ENCODE measurements at places on chromosomes 1 and 21.

- no peak for DNase-seq
Measured at GRCh38 chr1:235402457-235403200, 35.4 kb downstream of the TBCE start.

DNA sequence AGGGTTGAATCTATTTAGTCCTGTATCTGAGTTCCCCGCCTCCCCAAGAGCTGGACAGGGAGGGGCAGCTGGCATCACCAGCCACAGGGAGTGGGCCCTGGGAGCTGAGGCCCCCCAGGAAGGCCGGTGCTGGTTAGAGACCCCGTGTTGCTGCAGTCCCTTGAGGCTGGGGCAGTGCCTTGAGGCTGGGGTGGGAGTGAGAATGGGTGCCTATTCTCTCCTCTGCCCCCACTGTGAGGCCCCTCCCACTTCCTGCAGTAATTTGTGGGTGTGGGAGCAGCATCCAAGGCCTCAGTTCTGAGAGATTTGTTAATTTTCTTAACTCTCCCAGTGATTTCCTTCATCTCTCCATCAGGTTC is 2.5 kb upstream of the TRAPPC3 start:
- peak; percentile 53 for DNase-seq

DNA sequence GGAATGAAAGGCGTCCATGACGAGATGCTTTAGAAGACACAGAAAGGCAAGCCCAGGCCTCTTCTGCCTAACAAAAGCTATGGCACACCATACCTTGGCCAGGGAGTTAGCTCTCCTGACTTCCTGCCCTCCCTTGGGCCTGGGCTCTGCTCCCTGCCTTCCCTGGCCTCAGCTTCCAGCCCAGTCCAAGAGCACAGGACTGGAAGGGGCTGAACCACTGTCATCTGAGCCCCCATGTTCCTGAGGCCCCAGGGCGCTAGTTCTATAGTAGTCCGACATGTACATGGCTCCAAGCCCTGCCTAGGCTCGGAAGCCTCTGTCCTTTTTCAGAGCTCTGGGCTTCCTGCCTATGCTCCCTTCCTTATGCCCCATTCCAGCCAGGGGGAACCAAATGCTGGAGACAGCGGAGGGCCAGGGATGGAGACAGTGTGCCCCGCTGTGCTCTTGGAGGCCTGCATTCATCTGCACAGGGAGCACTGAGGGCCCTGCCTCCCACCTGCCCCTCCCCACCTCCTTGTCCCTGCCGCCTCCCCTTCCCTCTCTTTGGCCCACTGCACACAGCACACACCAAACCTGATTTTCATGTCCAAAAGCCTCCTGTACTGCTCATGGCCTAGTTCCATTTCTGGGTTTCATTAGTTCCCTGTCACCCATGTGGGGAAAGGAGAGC is 240.1 kb downstream of the RHOU start:
- no peak for DNase-seq

DNA sequence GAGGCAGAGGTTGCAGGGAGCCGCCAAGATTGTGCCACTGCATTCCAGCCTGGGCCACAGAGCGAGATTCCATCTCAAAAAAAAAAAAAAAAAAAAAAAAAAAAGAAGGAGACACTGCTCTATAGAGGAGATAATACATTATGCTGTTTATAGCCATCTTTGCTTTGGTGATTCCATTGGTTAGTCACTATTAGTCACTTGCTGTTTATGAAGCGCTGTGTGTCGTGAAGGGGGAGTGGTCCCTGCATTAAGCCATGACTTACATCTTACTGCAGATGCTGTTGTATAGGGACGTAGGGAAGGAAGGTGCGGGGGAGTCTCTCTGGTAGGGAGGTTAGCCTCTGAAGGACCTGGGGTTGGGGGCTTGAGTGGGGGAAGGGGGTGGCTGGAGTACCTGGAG is 48.3 kb downstream of the HUNK start:
- DNase-seq: no peak

- peak; percentile 61 for DNase-seq
Measured at GRCh38 chr1:206909161-206909882, 12.1 kb downstream of the IL24 start.

- DNase-seq: no peak
Measured at GRCh38 chr1:6272868-6273267, 12.0 kb upstream of the GPR153 start.

DNA sequence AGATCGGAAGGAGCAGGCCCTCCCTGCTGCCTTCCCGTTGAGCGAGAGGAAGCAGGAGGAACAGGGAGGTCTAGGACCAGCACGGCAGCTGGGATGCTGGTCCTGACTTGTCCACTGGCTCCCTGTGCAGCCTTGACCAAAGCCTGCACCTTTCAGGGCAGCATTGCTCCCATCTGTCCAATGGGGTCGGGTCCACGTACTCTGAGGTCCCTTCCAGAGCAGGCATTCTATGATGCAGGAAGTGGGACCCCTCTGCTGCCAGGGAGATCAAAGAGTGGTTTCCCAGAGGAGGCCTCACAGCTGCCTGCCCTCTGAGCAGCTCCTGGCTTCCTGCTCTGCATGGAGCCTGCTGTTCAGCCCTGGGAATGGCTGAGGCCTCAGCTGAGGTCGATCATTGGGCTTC is 21.7 kb upstream of the ZNF362 start:
- no peak for DNase-seq

DNA sequence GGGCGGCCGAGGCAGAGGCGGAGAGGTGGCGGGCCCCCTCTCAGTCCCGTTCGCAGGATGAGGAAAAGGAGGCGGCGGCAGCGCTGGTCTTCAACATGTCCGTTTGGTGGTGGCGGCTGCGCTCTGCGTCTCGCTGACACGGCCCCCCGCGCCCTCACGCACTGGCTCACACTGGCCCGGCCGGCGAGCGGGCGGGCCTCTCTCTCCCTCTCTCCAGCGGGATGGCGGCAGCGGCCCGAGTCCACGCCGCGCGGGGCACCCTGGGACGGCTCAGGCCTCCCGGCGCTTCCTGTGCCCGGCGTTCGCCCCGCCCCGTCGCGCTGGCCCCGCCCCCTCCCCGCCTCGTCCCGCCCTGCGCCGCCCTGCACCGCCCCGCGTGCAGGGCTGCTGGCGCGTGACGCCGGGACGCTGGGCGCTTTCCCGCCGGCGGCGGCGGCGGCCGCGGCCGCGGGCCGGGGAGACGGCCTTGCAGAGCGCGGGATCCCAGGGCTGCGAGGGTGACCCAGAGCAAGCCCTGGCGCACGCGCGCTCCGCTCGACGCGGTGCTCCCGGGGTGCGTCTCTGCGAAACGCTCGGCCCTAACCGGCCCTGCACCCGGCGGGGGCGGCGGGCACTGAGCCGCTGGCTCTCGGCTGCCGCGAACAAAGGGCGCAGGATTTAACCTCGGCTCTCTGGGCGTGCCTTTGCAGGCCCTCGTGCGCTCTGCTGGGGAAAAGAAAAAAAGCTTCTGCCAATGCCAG is at the start of gene SCAF4:
SCAF4 (minus strand) TSS at position 262 of the 740 bp plus-strand sequence. CDS start 426 bp downstream, outside the sequence.
- peak; percentile 77 for DNase-seq

GRCh38 chr1:165056914-165057313 is 299.6 kb downstream of the LMX1A start:
- DNase-seq: no peak

GRCh38 chr1:243267914-243268653 is 12.2 kb downstream of the SDCCAG8 start:
- DNase-seq: no peak

GRCh38 chr1:41765152-41765551 is 153.6 kb downstream of the HIVEP3 start:
- DNase-seq: no peak

DNA sequence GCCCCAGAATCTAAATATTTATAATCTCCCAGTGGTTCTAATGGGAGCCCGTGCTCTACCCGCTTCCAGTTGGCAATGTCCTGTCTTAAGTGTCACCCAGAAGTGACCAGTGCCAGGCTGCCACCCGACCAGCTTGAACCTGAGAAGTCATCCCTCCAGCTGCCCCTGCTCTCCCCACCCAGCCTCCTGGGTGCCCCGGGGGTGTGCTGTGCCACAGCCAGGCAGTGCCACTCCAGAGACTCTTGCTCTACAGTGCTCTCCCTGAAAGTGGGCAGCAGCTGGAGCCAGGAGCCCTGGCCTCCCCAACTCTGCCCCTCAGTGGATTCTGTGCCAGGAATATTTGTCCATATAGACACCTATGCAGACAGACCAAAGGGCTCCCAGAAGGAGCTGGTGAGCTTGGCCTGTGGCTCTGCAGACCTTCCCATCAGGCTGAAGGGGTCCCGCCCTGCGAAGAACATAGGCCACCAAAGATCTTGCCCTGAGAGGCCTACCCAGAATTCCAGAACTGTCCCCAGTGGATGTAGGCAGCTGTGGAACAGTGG is 9.0 kb upstream of the EPS8L3 start:
- DNase-seq: no peak

DNA sequence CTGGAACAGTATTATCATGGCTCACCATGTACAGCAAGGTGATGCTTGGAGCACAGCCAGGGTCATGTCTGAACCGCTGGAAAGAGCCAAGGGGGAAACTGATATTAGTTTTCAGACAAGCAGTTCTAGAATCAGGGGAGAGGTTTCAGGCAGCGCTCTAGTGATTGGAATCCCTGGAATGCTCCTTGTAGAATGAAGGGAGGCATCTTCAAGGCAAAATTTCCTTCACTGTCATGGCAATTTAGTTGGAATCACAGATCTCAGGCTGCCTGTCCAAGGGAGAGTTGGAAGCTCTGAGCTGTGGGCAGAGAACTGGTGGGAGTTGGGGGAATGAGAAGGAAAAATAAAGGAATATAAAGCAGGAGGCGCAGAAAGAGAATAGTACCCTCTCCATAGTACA is 737.1 kb downstream of the PTPRU start:
- no peak for DNase-seq

- no peak for DNase-seq
Measured at GRCh38 chr21:43983390-43983789, 28.7 kb upstream of the TRAPPC10 start.

- no peak for DNase-seq
Measured at GRCh38 chr21:36962098-36962780, 4.2 kb downstream of the HLCS start.

GRCh38 chr1:212218911-212219310 is 66.3 kb upstream of the PPP2R5A start:
- DNase-seq: no peak

DNA sequence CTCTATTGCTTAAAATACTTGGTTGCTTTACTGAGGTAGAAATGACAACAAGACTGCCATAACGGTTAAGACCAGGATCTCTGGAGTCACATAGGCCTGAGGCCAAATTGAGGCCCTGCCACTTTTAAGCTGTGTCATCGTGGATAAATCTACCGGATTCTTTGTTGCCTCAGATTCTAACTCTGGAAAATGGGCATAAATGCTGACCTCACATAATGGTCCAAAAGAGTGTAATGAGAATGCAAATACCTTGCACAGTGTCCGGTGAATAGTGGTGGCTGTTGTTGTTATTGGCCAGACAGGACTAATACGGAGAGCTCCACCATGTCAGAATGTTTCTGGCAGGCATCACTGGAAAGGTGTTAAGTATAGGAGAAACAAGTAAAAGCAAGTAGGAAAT is 346.1 kb downstream of the LMO4 start:
- DNase-seq: no peak

GRCh38 chr21:26686705-26687104 is 113.6 kb upstream of the CYYR1 start:
- no peak for DNase-seq

GRCh38 chr21:38679534-38679933 is 126.2 kb upstream of the ETS2 start:
- DNase-seq: no peak

DNA sequence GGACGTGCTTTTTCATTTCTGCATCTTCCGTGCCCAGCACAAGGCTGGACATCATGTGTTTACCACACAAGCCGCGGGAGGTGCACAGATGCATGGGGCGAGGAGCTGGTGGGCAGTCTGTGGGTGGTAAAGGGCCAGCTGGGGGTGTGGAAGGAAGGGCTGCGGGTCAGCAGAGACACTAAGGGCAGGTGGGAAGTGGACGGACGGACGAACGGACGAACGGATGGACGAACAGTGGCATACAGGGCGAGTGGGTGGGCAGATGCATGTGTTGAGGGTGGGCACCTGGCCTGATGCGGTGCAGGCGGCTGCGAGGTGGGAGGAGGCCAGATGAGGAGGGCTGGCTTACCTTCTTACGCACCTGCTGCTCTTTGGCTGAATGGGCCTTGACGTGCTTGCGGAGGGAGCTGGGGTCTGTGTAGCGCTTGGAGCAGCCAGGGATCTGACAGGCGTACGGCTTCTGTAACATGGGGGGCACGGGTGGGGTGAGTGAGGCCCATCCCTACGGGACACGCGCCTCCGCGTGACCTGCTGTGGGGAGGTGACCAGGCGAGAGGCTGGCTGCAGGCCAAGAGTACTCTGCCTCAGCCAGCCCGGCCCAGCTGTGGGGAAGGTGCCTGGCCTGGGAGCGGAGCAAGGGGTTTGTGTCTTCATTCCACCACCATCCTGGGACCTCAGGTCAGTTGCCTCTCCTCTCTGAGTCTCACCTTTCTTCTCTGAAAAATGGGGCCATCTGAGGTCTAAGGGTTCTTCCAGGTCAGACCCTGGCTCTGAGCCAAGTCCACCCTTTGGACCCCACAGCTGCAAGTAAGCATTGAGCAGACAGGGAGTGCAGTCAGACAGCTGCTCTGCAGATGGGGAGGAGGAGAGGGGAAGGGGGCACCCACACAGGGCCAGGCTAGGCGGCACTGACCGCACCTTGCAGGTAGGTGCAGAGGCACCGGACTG is 65.5 kb downstream of the DMRTB1 start:
- DNase-seq: no peak

DNA sequence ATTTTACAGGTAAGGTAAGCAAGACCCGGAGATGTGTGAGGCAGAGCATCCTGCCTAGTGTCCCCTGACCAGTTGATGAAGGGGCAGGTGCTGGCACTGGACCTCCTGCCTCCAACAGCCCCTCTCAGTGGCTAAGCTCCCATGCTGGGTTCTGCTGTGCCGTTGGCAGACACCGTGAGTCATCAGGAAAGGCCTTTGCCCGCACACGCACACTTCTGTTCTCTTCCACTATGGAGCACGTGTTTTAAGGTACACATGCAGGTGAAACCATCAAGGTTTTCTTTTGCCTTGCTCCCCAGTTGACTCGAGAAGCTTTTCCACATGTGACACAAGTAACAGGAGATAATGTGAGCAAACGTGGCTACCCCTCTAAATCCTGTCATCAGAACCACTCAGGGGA is 207.9 kb downstream of the RRAGC start:
- no peak for DNase-seq

DNA sequence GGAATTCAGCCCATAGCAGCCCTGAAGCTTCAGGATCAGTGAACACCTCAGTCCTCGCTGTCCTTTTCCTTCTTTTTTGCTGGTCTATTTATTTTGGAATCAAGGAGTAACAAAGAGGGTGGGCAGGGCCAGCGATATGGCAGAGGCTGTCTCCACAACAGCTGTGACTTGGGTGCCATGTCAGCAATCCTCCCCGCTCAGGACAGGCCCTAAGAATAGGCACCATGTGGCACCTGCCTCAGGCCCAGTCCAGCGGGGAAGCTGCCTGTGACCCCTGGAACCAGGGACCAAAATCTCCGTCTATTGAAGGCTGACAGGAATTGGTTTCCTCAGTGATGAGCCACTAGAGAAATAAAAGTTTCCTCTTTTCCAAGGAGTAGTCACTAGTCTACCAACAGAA is 58.6 kb upstream of the TNR start:
- no peak for DNase-seq

- DNase-seq: no peak
Measured at GRCh38 chr1:245395680-245396079, 240.9 kb downstream of the KIF26B start.

Data from stimulated activated CD4-positive, alpha-beta T cell treated with anti-CD3 and anti-CD28 coated beads, Interleukin-4, amount 100 ng/mL, for 1 hour (primary cell).